ENCODE measurements at places on chromosomes 5 and 9. TPM values are rescaled to one million over a fixed set of nuclear protein-coding genes. Genes with fewer than 3 reads are reported as not detected.

GRCh38 chr5:125476901-125477585 lies 730.6 kb upstream of the ZNF608 start:
- no peaks in the 10 kb centered on the region for H3K4me1 ChIP-seq
- H3K4me3 ChIP-seq: no peak overlapping the region
- H3K27me3 ChIP-seq: no peaks in the 10 kb centered on the region
- DNase-seq: no peak
- H3K36me3 ChIP-seq: no peaks in the 10 kb centered on the region

DNA sequence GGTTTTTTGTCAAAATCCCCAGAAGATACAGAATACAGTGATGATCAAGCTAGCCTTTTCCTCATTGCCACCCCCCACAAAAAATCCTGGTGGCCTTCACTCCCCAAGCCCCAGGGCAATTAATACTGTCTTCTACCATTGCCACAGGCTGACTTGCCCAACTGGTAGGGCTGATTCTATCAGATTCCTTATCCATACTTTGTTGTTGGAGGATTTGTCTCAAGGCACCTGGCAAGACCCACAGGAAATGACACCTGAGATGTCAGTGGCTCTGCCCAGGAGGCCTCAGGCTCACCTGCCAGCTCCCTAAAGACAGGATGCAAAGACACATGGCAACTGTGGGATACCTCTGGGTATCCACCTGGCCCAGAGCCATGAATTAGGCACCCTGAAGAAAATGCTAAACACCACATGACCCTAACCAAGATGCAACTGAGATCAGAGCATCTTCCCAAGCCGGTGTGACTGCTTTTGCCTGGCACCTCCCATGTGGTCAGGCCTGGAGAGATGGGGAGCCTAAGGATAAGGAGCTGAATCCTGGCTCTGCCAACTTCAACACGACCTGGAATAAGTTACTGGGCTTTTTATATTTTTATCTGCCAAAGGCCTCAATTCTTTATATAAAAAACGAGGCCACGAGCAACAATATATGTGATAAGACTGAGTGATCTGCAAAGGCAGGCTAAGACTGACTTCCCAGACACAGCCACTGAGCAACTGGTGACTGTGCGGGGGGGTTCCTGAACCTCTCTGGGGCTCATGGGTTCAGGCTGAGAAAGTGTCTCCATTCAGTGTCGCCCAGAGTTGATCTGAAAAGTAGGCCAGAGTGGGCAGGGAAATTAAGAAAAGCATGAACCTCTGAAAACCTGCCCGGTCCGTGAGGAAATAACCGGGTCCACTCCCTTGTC lies 944 bp downstream of the ATOX1 start:
- H3K36me3 ChIP-seq: no peaks in the 10 kb centered on the region
- peak overlapping the region; percentile 86 for H3K4me3 ChIP-seq

The DMRT3 gene
- total RNA-seq: 0.26 TPM

- DNase-seq: no peak
- H3K36me3 ChIP-seq: no peaks in the 10 kb centered on the region
- H3K4me1 ChIP-seq: no peaks in the 10 kb centered on the region
- H3K27ac ChIP-seq: no peak overlapping the region
- peaks cover 2% of the 10 kb centered on the region for H3K27me3 ChIP-seq
Measured at GRCh38 chr9:114452219-114453165, 52.8 kb downstream of the WHRN start.

GRCh38 chr5:6106756-6107155 lies 271.6 kb downstream of the MED10 start:
- H3K4me3 ChIP-seq: no peak overlapping the region
- no peaks in the 10 kb centered on the region for H3K36me3 ChIP-seq
- no peak for DNase-seq
- H3K4me1 ChIP-seq: no peaks in the 10 kb centered on the region
- no peaks in the 10 kb centered on the region for H3K27me3 ChIP-seq
- no peak overlapping the region for H3K27ac ChIP-seq

GRCh38 chr5:136285096-136285855 lies 80.1 kb downstream of the TRPC7 start:
- H3K27me3 ChIP-seq: peaks cover 2% of the 10 kb centered on the region
- H3K36me3 ChIP-seq: no peaks in the 10 kb centered on the region
- H3K27ac ChIP-seq: no peak overlapping the region
- DNase-seq: no peak
- no peak overlapping the region for H3K4me3 ChIP-seq

DNA sequence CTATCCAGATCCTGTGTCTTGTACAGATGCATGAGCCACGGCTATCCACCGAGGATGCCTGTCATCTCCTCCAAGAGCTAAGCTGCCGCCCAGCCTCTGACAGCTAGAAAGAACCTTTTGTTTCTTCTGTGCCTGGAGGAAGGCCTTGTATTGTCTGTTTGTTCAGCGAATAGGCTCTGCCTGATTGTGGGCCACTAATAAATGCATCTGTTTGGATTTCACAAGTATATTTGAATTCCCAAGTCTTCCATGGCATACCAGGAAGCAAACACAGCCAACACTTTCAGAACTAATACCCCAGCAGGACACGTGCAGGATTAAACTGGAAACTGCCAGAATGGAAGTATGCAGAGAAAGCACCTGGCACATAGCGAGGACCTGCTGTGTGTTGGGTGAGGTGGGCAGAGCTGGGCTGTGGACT lies 92.7 kb upstream of the NEURL1B start:
- H3K4me1 ChIP-seq: no peaks in the 10 kb centered on the region
- H3K27me3 ChIP-seq: no peaks in the 10 kb centered on the region
- no peak for DNase-seq
- no peak overlapping the region for H3K27ac ChIP-seq
- H3K36me3 ChIP-seq: no peaks in the 10 kb centered on the region

DNA sequence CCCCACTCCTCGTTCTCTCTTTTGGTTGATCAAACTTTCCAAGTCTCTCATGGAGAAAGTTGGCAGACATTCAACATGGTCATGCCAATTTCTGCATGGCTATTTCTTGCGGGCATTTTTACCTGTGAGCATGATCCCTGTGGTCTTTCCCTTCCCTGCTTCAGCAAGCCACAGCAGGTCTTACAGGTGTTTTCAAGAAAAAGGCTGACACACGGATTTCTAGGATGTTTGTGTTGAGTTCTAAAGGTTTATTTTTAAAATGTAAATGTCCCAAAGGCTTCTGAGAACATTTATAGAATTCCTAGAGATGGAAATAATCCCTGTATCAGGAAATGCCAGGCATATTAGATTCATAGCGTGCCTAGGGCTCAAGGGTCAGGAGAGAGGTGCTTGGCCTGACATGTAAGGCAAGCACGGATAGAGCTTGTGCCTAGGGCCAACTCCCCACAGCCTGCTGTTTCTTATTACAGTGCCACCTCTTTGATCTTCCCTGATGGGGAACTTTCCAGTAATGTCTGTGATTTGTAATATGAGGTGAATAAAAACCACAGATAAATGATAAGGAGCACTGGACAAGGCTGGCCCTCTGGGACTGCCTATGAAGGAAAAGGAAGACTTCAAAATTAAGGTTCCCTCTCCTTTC lies 79.8 kb downstream of the MUSK start:
- DNase-seq: no peak
- no peak overlapping the region for H3K4me3 ChIP-seq
- H3K4me1 ChIP-seq: no peaks in the 10 kb centered on the region
- no peaks in the 10 kb centered on the region for H3K36me3 ChIP-seq

DNA sequence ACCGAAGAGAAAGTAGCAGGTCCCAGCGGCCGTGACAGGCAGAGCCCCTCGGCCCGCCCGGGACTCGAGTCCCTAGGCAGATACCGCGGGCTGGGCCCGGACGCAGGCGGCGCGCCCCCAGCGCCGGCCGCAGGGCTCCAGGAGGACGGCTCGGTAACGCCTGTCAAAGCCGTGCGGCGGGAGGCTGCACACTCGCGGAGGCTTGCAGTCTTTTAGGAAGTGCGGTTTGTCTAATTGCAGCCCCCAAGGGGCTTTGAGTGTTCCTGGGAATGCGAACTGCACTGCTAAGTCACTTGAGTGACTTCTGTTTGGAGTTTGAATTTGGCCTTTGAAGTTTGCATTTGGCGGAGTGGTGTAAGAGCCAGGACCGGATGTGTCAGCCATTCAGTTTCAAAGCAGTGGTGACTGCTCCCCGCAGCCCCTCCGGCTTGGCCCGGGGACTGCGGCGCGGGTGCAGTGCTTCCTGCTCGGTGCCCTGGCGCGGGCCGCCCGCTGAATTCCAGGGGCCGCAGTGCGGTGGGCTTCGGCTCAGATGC lies 1.3 kb downstream of the MAP3K1 start:
- H3K4me1 ChIP-seq: no peaks in the 10 kb centered on the region
- no peak overlapping the region for H3K27ac ChIP-seq
- peak overlapping the region; percentile 90 for H3K4me3 ChIP-seq
- H3K36me3 ChIP-seq: no peaks in the 10 kb centered on the region
- DNase-seq: peak; percentile 86

- H3K27ac ChIP-seq: no peak overlapping the region
- H3K4me3 ChIP-seq: no peak overlapping the region
- peaks cover 3% of the 10 kb centered on the region for H3K4me1 ChIP-seq
- no peak for DNase-seq
- no peaks in the 10 kb centered on the region for H3K27me3 ChIP-seq
- H3K36me3 ChIP-seq: no peaks in the 10 kb centered on the region
Measured at GRCh38 chr9:95826183-95826838, 49.2 kb upstream of the ERCC6L2 start.

The TNFSF15 gene
- total RNA-seq: 0.29 TPM

DNA sequence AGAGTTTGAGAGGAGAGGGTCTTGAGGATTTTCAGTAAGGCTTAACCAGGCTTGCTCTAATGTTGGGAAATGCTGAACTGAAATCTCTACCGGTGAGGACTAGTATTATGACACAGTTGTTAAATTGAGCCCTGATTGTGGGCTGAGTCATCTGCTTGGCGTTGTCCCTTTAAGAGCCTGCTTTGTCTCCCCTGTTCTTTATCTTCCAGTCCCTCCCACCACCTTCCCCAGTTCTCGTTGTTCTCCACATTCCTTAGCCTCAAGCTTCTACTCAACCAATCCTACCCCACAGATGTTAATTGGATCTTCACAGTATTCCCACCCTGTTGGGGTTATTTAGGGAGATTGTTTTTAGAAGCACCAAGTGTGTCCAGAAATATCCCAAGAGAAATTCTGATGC lies 57.6 kb downstream of the ANKRD55 start:
- no peak overlapping the region for H3K4me3 ChIP-seq
- no peak for DNase-seq
- H3K27ac ChIP-seq: no peak overlapping the region
- H3K36me3 ChIP-seq: no peaks in the 10 kb centered on the region
- H3K4me1 ChIP-seq: peaks cover 5% of the 10 kb centered on the region
- no peaks in the 10 kb centered on the region for H3K27me3 ChIP-seq

DNA sequence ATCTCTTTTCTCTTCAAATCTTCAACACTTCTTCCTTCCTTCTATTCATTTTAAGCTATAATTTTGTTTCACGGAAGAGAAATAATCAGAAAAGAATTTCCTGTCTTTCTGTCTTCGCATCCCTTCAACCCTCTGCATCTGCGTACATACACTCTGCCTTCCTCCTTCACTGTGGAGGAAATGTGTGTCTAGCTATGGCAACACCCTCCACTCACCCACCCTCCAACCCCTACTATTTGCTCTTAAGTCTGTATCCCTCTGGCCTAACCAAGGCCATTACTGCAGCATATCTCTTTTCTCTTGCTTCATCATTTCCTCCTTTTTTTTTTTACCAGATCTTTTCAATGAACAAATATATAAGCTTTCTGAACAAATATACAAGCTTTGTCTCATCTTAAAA lies 105.7 kb upstream of the NUDT12 start:
- H3K27me3 ChIP-seq: no peaks in the 10 kb centered on the region
- H3K36me3 ChIP-seq: no peaks in the 10 kb centered on the region
- H3K4me3 ChIP-seq: no peak overlapping the region
- H3K27ac ChIP-seq: no peak overlapping the region
- no peak for DNase-seq

GRCh38 chr5:21024966-21025365 lies 1037.0 kb upstream of the CDH18 start:
- no peak for DNase-seq
- no peak overlapping the region for H3K27ac ChIP-seq
- H3K36me3 ChIP-seq: no peaks in the 10 kb centered on the region
- H3K27me3 ChIP-seq: no peaks in the 10 kb centered on the region
- no peaks in the 10 kb centered on the region for H3K4me1 ChIP-seq
- no peak overlapping the region for H3K4me3 ChIP-seq

DNA sequence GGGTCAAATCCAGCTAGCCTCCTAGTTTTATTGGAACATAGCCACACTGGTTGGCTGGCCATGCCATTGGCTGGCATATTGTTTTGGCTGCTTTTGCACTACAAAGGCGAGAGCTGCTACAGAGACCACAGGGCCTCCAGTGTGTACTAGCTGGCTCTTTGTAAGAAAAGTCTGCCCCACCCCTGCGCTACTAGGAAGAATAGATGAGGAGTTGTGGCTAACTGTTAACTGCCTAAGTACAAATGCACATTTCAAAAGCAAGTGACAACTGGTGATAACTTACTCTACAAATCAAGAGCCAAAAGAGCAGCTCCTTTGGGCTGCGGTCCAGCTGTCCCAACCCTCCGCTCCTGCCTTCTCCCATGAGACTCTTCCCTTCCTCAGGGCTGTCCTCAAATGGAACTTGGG lies 63.9 kb downstream of the SERINC5 start:
- no peak overlapping the region for H3K27ac ChIP-seq
- DNase-seq: no peak
- no peak overlapping the region for H3K4me3 ChIP-seq
- no peaks in the 10 kb centered on the region for H3K27me3 ChIP-seq
- no peaks in the 10 kb centered on the region for H3K36me3 ChIP-seq

DNA sequence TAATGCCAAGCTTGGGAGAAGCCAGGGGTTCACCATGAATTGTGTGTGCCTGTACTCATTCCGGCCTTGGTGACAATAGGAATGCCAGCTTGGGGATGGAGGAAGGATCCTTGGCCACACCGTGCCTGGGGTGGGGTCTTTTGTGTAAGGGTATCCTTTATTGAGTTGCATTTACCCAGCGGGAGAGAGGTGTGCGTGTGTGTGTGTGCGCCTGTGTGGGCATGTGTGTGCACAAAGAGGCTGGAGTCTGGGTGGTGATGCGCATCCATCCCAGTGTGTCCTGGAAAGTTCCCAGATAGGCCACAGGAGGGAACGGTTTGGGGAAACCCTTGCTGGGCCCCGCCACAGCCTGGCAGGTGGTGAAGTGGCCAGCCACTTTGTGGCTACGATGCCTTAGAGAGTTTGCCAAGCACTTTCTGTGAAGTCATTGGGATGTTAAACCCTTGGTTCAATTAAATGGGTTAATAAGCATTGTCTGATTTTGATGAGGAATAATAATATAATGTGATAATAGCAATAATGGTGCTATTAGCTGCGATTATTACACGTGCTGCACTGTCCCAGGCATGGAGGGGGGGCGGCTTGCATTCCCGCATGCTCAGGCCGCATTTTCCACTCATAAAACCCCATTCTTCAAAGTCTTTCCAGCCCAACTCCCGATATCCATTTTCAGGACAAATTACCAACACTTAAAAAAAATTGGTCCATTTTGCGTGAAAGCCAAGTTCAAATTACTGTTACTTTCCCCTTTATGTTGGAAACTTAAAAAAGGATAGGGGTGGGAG lies 13.7 kb downstream of the PITX1 start:
- no peaks in the 10 kb centered on the region for H3K4me1 ChIP-seq
- no peaks in the 10 kb centered on the region for H3K27me3 ChIP-seq
- peak; percentile 55 for DNase-seq
- H3K36me3 ChIP-seq: no peaks in the 10 kb centered on the region
- no peak overlapping the region for H3K27ac ChIP-seq

- H3K27ac ChIP-seq: no peak overlapping the region
- no peaks in the 10 kb centered on the region for H3K4me1 ChIP-seq
- no peaks in the 10 kb centered on the region for H3K36me3 ChIP-seq
Measured at GRCh38 chr5:3564827-3565518, 30.7 kb upstream of the IRX1 start.

The SLC45A2 gene
- 0.54 TPM for total RNA-seq

Data from aorta (tissue), 5 donors.